ENCODE measurements at places on chromosomes 4 and X.

DNA sequence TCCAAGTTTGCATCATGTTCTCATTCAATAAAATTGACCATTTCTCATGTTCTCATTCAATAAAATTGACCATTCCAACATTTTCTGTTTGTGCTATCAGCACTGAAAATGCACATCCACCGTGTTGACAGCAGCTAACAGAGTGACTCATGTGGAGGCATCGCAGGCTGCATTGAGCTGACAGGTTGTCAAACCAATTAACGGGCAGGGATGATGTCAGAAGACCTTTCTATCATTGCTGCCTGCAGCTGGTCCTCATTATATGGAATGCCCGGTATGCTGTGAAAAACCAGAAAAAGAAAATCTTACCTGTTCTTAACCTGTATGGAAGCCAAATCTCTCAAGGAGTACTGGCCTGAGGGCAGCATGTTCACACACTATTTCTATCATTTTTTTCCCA is 202.0 kb downstream of the SMIM20 start:
- peak; percentile 0 for DNase-seq

GRCh38 chr4:8340781-8341241 is 71.3 kb downstream of the HTRA3 start:
- no peak for DNase-seq

- DNase-seq, result no peak
These were observed 186.6 kb downstream of the NKX6-1 start for GRCh38 chr4:84312426-84313012.

DNA sequence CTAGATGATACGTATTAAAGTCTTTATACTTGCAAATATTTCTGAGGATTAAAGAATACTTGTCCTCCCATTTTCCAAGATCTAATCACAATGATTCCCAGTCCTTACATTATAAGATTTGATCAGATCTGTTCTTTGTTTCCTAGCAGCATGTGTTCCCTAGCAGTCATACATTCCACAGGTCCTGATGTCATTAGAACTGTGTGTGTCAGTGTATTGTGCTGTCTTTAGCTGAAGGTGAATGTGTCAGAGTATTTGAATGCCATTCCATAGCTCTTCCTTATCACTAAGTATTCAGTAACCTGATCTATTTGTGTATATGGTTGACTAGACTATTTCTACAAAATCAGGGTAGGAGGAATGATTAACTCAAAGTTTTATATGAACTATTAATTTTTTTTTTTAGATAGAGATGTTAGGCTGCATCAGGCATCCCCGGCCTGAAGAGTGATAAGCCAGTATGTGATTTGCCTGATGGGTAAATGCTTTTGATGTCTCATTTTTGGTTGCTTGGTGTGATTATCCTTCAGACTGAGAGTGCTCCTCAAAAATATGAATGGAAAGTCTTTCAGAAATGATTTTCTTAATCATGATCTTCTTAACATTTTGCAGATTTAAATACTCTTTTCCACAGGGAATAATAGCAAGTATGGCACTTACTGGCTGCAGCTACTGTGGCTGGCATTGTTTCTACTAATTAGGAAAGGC is 4.4 kb downstream of the ADGRL3 start:
- DNase-seq, result no peak

DNA sequence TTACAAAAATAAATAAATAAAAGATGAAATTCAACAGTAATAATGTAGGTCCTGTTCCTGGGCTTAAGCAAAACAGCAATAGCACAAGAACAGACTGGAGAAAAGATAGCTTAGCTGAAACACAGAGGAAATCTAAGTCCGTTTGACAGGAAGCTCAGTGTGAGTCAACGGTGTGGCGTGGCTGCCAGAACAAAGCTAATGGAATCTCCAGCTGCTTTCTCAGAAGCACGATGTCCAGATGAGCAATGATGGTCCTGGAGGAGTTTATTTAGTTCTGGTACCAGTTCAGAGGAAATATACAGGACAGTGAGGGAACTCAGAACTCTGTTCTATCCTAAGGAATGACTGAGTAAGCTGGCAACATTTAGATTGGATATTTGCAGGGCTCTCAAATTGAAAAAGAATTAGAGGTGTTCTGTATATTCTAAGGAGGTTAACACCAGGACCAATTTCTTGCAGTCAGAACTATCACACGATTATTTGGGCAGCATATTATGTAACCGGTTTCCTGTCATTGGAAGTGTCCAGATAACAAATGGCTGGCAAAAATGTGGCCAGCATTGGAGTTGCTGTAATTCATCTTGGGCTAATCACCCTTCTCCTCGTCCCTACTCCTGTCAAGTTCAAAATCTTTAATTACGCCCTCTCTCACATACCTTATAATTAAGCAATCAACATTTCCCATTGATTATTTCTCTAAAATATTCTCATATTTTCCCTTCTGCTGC is 12.7 kb downstream of the GAB3 start:
- no peak for DNase-seq

- DNase-seq, result peak; percentile 74
These were observed 168.9 kb downstream of the ZNF674 start for GRCh38 chrX:46376246-46376885.

- DNase-seq, result no peak
These were observed 15.0 kb upstream of the PRKX start for GRCh38 chrX:3728454-3728853.

DNA sequence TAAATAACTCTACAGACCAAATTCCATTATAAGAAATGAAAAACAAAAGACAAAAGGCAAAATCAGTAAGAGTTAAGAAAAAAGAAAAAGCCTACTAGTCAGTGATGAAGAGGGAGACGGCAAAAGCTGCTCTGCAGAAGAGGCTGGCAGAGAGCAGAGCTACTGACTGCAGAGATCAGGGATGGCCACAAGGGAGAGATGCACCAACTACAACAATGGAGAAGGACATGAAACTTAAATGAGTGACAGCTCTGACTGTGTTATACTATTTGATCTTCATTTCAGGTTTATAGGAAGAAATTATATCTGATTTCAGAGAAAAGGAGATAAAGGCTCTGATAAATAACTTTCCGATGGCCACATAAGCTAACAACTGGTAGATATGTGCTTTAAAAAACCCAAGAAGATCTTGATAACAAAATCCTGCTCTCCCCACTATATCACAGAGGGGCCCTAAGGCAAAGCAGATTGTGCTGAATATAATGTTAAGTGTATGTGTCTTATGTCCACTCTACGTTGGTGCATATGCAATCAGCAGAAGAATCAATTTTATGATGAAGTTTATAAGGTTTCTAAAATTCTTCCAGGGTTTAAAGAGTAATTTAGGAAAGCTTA is 58.4 kb upstream of the COX18 start:
- DNase-seq, result peak; percentile 22

GRCh38 chrX:72128881-72129280 is 2.8 kb downstream of the RTL5 start:
- DNase-seq, result peak; percentile 47

DNA sequence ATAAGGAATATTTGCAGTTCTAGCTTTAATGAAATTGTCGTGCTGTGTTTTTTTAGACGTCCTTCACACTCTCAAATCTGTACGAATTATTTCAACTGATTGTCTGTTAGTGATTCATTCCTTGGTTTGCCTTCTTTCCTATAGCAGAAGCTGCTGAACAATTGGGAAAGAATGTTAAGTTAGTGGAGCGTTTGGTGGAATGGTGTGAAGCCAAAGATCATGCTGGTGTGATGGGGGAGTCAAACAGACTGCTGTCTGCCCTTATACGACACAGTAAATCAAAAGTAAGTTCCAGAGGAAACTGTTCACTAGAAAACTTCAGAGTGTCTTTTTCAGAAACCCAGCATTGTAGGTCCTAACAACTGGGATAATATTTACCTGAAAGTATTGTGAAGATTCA is 159.9 kb downstream of the RAP1GDS1 start:
- DNase-seq, result no peak

GRCh38 chr4:188428935-188429334 is 289.7 kb downstream of the TRIML1 start:
- no peak for DNase-seq

DNA sequence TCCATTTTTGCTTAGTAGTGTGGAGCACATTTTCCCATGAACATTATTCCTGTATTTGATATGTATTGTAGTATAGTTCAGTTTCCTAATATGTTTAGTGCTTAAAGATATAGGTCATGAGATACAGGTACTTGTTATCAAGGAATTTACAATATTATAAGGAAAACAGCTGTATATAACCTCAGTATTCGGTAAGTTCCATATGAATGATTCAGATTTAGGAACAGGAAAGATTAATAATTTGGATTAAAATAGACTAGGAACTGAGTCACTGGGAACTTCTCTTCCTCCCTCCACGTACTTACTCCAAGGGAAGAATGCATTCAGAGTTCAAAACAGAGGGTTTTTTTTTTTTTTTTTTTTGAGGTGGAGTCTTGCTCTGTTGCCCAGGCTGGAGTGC is 20.0 kb downstream of the DIAPH2 start:
- no peak for DNase-seq

GRCh38 chr4:89535251-89535650 is 227.7 kb upstream of the GPRIN3 start:
- DNase-seq, result no peak

- no peak for DNase-seq
These were observed 2.4 kb upstream of the FAM53A start for GRCh38 chr4:1686440-1687036.

DNA sequence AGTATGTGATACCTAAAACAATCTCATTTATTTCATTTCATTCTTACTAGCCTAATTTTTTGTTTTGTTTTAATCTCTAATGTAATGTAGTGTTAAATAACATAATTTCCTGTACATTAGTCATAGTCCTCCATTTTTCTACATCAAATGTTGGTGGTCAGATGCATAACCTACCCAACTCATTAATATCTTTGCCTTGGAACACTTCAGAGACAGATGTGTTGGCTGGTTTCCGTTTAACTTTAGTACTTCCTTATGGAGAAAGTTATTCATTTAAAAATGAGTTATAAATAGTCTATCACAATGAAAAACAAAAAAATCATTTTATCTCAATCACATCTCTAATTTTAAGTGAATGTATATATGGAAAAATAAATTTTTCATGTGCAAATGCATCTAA is 190.2 kb downstream of the ANTXR2 start:
- DNase-seq, result no peak

DNA sequence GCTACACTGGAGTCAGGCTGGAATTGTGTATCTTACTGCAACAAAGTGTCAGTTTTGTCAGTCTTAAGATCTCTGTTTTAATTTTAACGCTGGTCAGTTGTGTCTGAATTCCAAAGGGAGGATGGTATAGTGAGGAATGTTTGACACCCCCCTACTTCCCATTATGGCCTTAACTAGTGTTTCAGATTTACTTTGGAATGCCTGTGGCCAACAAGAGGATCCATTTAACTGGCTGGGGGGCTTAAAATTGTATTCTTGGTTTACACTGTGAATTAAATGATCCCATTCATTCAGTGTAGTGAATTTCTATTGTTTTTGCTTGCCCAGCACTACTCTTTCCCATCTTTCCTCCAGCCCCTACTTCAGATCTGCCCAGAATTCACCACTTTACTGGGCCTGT is 75.8 kb upstream of the IQCM start:
- DNase-seq, result no peak

DNA sequence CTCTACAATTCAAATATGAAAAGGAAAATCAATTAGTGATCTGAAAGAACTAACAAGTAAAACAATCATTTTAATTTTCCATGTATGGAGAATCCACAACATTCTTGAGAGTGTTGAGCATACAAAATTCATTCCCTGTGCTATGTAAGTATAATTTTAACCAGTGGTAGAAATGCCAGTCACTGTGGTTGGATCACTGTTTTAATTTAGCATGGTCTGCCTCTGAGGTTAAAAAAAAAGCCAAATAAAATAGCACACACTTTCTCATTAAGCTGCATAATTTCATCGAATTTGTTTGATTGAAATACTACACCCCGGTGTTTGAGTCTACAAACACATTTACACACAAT is 185.5 kb upstream of the STS start:
- no peak for DNase-seq

GRCh38 chrX:80237072-80237471 is 183.2 kb upstream of the TENT5D start:
- peak; percentile 51 for DNase-seq

GRCh38 chr4:142353149-142353738 is 492.9 kb downstream of the INPP4B start:
- peak; percentile 78 for DNase-seq

Measured in NCI-H82 (cell line).